Thoracic aorta (tissue), 2 donors: ENCODE measurements at places on chromosomes 11 and 22.

GRCh38 chr22:36486619-36487384, 5.4 kb upstream of the TXN2 start:
- H3K27me3 ChIP-seq, result no peaks in the 10 kb centered on the region
- DNase-seq, result no peak
- peaks cover 5% of the 10 kb centered on the region for H3K4me1 ChIP-seq
- H3K27ac ChIP-seq, result no peak overlapping the region

DNA sequence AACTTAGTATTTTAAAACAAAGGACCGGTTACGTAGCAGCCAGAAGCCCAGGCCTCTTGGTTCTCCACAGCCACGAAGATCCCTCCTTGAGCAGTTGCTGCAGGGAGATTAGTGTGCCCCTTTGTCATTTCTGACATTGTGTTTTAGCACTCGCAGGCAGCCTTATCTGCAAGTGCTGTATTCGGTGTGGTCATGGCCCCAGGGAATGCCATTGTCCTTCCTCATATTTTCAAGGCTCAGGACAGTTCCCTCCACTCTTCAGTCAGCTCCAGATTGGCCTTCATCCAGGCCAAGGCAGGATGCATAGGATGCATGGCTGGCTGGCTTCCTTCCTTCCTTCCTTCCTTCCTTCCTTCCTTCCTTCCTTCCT, 88.5 kb downstream of the ZBTB16 start:
- no peaks in the 10 kb centered on the region for H3K27me3 ChIP-seq
- H3K4me1 ChIP-seq, result peaks cover 89% of the 10 kb centered on the region
- H3K36me3 ChIP-seq, result no peaks in the 10 kb centered on the region
- DNase-seq, result no peak
- peak overlapping the region; percentile 23 for H3K4me3 ChIP-seq
- peak overlapping the region; percentile 97 for H3K27ac ChIP-seq

- peak overlapping the region; percentile 99 for H3K4me3 ChIP-seq
- no peaks in the 10 kb centered on the region for H3K27me3 ChIP-seq
- DNase-seq, result no peak
- peaks cover 6% of the 10 kb centered on the region for H3K4me1 ChIP-seq
Observed at GRCh38 chr22:41302811-41303210, 1.5 kb downstream of the ZC3H7B start.

DNA sequence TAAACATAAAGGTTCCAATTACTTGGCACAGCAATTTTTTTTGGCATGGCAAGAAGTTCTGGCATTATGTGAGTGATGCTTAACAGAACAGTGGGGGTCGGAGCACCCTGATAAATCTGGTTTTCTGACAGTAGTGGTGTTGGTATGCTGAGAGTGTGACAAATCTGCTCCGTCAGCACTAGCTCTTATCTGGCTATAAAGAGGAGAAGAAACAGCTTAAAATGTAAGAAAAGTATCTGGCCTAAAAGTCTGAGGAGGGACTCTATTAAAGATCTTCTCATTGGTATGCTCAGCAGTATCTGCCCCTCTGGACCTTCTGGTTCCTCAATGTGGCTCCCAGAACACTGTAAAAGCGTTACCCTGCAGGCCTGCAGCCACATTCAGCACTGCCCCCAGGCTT, 137.4 kb downstream of the PLEKHA7 start:
- H3K27me3 ChIP-seq, result no peaks in the 10 kb centered on the region
- H3K27ac ChIP-seq, result no peak overlapping the region
- no peak for DNase-seq

- no peaks in the 10 kb centered on the region for H3K27me3 ChIP-seq
- no peak for DNase-seq
- H3K36me3 ChIP-seq, result no peaks in the 10 kb centered on the region
- H3K27ac ChIP-seq, result no peak overlapping the region
Observed at GRCh38 chr11:91421641-91422040, 803.0 kb upstream of the FAT3 start.

GRCh38 chr11:62477927-62478326, 59.1 kb downstream of the SCGB1A1 start:
- H3K27ac ChIP-seq, result no peak overlapping the region
- H3K36me3 ChIP-seq, result no peaks in the 10 kb centered on the region
- H3K4me1 ChIP-seq, result peaks cover 21% of the 10 kb centered on the region
- DNase-seq, result no peak
- H3K27me3 ChIP-seq, result no peaks in the 10 kb centered on the region

DNA sequence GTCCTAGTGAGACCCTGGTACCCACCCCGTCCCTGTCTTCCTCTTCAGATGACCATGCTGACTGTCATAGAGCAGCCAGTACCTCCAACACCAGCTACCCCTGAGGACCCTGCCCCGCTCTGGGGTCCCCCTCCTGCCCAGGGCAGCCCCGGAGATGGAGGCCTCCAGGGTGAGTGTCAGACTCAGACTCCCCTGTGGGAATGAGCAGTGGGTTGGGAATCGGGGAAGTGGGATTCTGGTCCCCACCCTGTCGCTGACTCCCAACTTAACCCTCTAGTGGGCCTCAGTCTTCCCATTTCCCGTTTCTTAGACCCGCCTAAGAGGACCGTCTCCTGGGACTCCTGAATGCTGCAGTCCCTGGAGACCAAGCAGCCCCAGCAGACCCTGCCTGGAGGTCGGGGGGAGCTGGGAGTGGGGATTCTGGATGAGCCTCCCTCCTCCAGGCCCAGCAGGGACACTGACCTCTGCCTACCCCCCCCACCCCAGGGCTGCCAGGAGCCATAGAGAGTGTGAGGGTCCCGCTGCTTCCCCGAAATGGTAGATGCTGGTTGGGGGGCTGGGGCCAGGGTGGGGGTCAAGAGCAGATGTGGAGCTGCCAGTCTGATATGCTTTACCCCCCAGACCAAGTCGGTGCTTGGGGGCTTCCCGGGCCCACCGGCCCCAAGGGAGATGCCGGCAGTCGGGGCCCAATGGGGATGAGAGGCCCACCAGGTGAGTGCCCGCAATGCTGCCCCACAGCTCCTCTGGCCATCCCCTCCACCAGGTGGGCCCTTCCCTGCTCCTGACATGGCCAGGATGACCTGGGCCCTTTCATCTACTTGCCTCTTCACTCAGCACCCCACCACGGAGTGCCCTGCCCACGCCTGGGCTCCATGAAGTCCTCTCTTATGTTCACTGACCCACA, 25.5 kb downstream of the EMID1 start:
- no peaks in the 10 kb centered on the region for H3K27me3 ChIP-seq
- H3K27ac ChIP-seq, result no peak overlapping the region
- no peaks in the 10 kb centered on the region for H3K36me3 ChIP-seq
- no peaks in the 10 kb centered on the region for H3K4me1 ChIP-seq
- no peak overlapping the region for H3K4me3 ChIP-seq

- H3K4me1 ChIP-seq, result no peaks in the 10 kb centered on the region
- DNase-seq, result no peak
- no peak overlapping the region for H3K4me3 ChIP-seq
- no peaks in the 10 kb centered on the region for H3K27me3 ChIP-seq
Observed at GRCh38 chr11:115630214-115630613, 126.0 kb upstream of the CADM1 start.

DNA sequence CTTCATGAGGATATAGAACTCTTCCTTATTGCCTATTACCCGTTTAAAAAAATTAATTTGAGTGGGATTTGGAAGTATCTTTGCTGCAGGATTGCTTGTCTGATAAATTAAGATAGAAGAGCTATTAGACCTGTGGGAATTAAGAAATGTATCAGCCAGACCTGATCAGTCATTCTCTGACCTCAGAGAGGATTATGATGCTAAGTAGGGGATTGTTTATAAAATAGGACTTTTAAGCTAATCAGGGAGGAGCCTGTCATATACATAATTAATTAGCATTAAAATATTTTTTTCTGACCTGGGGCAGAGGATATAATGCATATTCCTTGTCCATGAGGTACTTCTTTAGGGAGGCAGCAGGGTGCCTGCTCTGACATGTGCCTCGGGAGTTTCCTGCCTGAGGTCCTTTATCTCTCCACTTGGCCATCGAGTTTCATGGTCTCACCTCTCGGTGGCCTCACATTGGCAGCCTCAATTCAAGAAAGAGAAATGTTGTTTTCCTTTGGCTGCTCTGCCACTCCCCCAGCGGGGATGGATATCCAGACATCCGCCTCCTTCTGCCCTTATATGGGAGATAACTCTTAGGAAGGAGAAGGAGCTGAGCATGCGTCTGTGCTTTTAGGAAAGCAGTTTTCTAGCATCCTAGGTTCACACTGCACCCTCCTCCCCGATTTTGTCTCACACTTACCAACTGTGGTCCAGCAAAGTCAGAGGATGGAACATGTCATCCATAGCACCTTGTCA, 41.1 kb downstream of the DIXDC1 start:
- peaks cover 43% of the 10 kb centered on the region for H3K4me1 ChIP-seq
- no peaks in the 10 kb centered on the region for H3K27me3 ChIP-seq
- H3K4me3 ChIP-seq, result peak overlapping the region; percentile 87
- H3K27ac ChIP-seq, result peak overlapping the region; percentile 93
- peaks cover 18% of the 10 kb centered on the region for H3K36me3 ChIP-seq

DNA sequence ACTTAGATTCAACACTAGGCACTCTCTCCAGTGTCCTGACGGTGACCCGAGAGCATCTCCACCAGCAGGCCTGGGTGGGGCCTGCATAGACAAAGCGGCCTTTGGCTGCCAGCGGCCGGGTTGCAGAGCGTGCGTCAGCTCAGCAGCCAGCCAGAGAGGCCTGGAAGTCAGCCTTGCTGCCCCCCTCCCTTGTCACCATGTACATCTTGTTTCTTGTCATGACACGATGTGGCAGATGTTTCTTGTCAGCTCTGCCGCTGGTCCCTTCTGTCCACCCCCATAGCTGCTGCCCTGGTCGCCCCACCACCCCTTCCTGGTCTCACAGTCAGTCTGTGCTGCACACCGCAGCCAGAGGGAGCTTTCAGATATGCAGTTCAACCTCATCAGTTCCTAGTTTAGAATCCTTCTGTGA, 33.1 kb upstream of the CBX7 start:
- H3K36me3 ChIP-seq, result no peaks in the 10 kb centered on the region
- no peaks in the 10 kb centered on the region for H3K4me1 ChIP-seq
- H3K4me3 ChIP-seq, result no peak overlapping the region
- H3K27me3 ChIP-seq, result no peaks in the 10 kb centered on the region

GRCh38 chr22:20551805-20552442, 44.5 kb downstream of the MED15 start:
- H3K4me3 ChIP-seq, result no peak overlapping the region
- peak overlapping the region; percentile 97 for H3K27ac ChIP-seq
- peaks cover 54% of the 10 kb centered on the region for H3K4me1 ChIP-seq
- peaks cover 9% of the 10 kb centered on the region for H3K36me3 ChIP-seq

DNA sequence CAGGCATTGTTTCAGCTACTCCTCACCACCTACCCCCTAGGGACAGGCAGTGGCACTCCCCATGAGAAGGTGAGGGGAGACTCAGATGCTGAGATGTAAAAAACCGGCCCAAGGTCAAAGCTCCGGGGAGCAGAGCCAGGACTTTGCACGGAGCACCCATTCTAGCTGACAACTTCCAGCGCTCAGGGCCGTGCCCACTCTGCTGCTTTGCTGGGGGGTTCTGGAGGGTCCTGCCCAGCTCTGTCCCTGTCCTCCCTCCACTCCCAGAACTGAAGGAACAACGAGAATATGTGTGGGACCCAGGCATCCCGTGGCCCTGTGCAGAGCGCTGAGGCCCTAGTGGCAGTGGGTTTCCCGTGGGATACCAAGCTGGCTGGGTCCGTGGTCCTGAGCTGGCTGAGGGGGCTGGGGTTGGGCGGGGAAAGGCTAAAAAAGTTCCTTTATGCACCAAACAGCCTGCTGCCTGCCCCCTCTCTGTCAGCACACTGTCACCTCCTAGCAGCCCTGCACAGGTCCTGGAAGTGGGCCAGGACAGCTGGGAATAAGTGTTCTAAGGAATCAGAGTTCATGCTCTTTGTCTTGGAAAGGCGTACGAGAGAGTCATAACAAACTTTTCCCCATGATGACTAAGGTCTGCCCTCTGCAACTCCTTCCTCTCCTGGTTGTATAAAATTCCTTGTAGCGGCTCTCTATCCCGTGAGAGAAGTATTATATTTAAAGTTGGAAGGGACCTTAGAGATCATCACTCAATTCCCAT, 1.9 kb downstream of the MS4A10 start:
- no peak overlapping the region for H3K27ac ChIP-seq
- H3K4me1 ChIP-seq, result peaks cover 13% of the 10 kb centered on the region
- H3K27me3 ChIP-seq, result no peaks in the 10 kb centered on the region
- peak; percentile 42 for DNase-seq
- no peaks in the 10 kb centered on the region for H3K36me3 ChIP-seq

DNA sequence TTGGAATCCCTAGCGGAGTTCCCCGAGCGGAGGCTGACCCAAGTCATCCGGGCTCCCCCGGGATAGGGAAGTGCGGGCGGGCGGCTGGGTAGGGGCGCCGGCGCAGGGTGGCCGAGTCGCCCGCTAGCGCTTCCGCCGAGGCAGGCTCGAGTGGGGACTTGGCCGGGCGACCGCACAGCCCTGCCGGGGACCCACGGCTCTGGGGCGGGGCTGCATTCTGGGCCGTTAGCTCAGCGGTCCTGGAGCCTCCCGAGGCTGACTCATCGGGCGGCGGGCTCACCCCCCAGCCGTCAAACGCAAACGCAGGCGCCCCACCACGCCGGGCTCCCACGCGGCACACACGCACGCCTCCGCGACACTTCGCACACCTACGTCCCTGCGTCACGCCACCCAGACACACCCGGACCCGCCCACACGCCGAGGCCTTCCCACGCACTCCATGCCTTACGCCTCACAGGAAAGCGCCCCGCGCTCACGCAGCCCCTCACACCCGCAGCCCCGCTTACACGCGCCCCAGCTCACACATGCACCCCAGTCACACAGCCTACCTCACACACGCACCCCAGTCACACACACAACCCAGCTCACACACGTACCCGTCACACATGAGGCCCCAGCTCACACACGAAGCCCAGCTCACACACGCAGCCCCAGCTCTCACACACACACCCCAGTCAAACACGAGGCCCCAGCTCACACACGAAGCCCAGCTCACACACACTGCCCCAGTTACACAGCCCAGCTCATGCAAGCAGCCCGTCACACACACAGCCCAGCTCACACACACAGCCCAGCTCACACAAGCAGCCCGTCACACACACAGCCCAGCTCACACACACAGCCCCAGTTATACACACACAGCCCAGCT, 1.2 kb downstream of the PHLDB1 start:
- peak overlapping the region; percentile 96 for H3K4me3 ChIP-seq
- H3K27me3 ChIP-seq, result no peaks in the 10 kb centered on the region
- peak overlapping the region; percentile 98 for H3K27ac ChIP-seq
- no peak for DNase-seq

DNA sequence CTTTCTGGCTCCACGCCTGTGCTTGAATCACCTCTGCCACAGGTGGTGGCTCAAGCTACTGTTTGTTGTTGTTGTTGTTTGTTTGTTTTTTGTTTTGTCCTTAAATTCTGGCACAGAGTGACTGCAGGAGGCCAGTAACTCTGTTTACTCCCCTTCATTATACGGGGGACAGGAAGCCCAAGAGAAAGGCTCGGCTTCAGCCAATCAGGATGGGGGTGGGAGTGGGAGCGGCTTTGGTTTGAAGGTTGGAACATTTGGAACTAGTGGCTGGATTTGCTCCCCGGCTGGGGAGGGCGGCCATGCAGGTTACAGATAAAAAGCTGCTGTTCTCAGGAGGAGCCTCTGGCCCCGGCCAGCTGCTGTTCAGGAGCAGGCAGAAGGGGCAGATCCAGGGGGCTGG, 19.7 kb upstream of the CABP2 start:
- H3K4me1 ChIP-seq, result no peaks in the 10 kb centered on the region
- no peaks in the 10 kb centered on the region for H3K36me3 ChIP-seq
- H3K27ac ChIP-seq, result no peak overlapping the region
